Gastrocnemius medialis (tissue), 4 donors: ENCODE measurements at places on chromosomes 6 and 20. TPM values are rescaled to one million over a fixed set of nuclear protein-coding genes. Genes with fewer than 3 reads are reported as not detected.

GRCh38 chr20:58990651-58991445 lies 9.8 kb downstream of the NELFCD start:
- no peak for DNase-seq

DNA sequence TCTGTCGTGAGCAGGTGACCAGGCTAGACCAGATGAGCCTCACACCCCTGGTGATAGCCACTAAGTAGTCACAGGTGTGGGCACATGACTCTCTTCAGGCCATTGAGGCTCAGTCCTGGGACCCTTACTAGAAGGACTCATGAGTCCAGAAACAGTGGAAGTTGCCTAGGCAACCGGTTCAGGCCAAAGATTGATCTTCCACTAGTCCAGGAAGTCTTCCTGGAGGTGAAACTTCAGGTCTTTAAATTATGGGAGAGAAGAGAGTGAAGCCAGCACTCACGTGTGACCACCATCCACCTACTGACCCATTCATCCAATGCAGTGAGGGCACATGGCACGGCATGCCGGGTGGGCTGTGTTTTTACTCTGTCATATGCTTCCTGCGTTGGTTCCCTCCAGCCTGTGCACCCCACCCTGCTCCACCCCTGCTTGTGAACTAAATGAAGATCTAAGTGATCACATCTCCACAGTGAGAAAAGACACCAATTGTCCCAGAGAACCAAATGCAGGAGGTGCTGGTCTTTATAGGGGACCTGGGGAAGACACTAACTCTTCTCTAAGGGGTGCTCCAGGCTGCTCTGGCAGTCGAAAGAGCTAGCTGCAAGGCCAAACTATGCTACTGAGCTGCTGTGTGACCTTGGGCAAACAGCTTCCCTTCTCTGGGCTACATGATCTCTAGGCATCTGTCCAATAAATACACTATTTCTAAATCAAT lies 12.5 kb upstream of the STX16 start:
- DNase-seq = no peak

GRCh38 chr20:50982363-50982762 lies 23.7 kb downstream of the MOCS3 start:
- DNase-seq = no peak

GRCh38 chr6:6460416-6460815 lies 128.1 kb upstream of the LY86 start:
- no peak for DNase-seq

- DNase-seq = no peak
These were observed 261.5 kb downstream of the SLC24A3 start for GRCh38 chr20:19473922-19474286.

DNA sequence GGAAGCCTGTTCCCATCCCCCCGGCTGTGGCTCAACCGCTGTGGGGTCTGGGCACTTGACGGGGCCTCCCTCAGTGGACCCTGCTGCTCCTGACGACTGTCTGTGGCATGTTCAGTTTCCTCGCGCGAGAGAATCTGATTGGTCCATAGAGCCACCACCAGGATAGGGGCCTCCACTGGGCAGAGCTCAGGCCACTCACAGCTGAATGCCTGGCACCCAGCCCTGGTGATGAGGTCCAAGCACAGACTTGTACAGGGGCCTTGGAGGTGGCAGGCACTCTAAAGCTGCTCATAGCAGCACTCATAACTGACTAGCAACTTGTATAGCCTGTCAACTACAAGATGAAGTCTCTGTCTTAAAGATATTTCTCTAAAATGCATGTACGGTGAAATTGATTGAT lies 368.1 kb downstream of the NRN1 start:
- no peak for DNase-seq

DNA sequence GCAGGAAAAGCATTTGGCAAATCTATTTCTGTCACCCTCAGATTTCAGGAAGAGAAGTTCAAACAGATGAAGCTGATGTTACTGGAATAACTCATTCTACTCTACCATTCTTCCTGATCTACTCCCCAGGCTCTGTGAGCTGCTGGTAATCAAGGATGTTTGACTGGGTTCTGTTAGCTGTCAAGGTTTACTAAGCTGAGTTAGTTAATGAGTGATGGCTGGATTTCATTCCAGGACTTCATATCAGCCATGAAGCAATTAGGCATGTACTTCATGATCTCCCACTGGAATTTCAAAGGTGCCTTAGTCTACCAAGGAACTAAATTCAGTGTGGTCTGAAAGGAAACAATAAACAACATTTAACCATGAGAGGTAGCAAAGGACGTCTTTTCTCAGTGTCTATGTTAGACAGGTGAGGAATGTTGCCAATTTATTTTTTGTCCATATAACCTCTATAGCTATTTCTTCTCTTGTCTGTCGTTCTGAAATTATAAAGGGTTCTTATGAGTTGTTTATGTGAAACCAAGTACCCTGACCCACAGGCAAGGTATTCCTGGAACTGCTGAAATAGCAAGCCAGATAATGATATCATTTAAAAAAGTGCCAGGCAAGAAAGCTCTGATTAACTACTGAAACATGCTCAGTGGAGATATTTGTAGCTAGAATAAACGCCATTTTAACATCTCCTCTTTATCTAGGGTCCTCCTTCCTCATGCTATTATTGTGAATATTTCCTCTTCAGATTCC lies 112.9 kb downstream of the BACH2 start:
- DNase-seq = no peak

GRCh38 chr6:95935736-95936135 lies 80.0 kb upstream of the FUT9 start:
- DNase-seq = no peak

DNA sequence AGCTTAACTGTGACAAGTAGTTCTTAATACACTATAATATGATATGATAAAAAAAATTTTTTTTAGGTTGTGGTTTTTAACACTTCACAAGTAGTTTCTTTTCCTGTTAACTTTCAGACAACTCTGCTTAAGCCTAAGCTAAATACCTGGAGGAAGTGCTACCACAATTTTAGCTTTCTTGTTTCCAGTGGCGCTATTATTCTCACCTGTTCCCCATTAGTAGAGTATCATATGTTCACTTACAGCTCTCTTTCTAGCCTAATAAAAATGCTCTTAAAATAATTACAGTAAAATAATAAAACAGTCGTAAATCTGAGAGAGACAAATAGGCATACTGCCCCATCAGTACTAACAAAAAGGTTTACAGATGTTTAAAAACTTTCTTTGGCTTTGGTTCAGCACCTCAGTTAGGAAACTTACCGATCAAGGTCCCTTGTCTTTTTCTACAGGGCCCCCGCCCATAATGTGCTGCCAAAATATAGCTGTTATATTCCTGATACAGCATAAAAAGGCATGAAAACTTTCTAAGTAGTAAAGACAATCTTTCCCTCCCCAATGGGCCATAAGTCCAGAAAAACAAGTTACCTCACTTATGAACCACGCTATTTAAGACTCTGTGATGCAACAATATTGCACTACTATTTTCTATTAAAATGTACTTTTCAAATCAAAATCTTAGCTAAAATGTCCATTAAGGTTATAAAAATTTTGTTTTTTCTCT lies 57.9 kb downstream of the SESN1 start:
- DNase-seq = no peak

DNA sequence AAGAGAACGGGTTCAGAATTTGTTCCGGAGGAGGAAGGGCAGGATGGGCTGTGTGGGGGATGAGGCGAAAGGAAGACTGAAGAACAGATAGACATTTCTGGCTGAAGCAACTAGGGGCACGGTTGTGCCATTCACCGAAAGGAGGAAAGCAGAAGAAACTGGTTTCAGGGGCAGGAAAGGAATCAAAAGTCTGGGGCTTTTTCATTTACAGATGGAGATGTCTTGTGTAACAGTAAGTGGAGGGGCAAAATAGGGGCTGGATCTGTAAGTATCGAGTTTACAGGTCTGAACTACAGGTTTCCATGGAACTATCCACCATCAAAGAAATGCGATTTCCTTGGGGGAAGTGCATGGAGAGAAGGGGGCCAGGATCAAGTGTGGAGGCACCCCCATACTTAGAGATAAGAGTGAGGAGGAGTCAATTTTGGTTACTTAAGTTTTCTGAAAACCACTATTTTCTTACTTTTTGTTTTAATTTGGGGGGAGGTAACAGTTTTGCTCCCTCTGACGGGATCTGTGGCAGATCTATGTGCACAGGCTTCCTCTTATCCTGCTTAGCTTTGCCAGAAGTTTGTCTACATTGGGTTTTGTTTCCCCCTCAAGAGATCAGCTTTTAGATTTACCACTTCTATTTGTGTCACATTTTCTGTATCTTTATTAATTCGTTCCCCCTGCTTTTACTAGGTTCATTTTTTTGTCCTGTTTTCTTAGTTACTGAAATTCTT lies 120.1 kb downstream of the SLC23A2 start:
- DNase-seq = no peak

DNA sequence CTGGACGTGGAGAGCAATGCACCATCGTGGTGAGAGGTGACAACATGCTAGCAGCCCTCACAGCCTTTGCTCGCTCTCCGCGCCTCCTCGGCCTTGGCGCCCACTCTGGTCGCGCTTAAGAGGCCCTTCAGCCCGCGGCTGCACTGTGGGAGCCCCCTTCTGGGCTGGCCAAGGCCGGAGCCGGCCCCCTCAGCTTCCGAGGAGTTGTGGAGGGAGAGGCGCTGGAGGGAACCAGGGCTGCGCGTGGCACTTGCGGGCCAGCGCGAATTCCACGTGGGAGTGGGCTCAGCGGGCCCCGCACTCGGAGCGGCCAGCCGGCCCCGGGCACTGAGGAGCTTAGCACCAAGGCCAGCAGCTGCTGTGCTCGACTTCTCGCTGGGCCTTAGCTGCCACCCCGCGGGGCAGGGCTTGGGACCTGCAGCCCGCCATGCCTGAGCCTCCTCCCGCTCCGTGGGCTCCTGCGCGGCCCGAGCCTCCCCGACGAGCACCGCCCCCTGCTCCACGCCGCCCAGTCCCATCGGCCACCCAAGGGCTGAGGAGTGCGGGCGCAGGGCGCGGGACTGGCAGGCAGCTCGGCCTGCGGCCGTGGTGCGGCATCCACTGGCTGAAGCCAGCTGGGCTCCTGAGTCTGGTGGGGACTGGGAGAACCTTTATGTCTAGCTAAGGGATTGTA lies 3.8 kb downstream of the GPX6 start:
- no peak for DNase-seq

DNA sequence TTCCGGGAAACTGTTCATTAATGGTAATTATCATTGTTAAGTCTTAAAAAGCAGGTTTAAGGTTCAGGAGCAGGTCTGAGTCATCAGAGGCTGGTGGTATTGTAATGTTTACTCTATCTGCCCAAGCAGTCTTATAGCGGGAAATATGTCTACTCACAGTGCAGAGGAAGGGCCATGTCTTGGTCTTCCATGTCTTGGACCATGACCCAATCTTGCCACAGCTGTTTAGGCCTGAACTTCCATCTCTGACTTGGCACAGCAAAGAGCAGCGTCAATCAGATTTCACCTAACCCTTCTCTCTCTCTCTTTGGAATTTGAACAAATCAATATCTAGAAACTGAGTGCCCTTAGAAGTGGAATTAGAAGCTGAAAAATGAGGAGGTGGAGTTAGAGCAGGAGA lies 25.8 kb downstream of the SLC2A12 start:
- no peak for DNase-seq

- no peak for DNase-seq
These were observed 12.2 kb upstream of the TRPC4AP start for GRCh38 chr20:35104685-35105295.

DNA sequence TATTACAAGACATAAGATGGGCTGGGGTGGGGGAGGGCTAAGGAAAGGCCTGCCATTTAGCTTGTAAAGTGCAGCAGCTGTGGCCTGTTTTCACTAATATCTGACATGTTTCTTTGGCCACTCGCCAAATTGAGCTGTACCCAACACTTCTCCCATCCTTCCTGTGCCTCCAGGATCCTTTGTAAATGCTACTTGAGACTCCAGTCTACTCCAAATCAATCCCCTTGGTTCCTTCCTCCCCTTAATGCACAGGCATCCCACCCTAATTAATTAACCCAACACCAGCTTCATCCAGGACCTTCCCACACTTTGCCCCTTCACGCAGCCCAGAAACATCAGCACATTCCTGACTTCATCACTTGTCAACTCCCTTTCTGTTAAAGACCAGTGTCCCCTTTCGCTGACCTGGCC lies 55.0 kb upstream of the TCF21 start:
- no peak for DNase-seq

DNA sequence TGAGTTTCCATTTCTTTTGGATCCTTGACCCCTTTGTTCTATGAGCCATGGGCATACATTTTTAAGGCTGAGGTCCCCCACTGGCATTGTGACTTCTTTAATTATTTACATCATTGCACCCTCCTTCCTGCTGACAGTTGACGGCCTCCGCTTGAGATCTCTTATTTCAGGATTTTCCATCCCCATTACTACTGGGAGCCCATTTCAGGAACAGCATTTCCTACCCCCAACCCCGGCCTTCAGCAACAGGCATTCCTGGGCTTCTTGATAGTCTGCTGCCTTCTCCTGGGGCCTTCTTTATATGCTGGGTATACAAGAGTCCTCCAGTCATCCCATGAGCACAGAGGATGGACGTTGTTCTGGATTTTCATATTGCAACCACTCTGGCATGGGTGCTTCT lies 3.8 kb downstream of the ULBP1 start:
- no peak for DNase-seq

DNA sequence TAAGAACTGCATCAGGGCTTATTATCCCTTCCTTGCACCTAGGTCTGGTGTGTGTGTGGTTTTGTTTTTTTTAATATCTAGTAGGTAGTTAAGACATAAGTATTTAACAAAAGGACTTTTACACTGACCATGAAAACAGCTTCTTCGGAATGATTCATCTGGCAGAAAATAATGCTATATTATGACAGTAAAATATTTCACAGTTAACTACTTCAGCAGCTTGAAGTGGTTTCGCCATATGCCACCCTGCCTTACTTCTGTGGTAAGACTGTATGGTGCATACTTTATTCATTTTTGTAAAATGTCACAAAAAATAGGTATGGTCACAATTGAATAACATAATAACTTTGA lies 858 bp upstream of the PTPRK start:
- no peak for DNase-seq

DNA sequence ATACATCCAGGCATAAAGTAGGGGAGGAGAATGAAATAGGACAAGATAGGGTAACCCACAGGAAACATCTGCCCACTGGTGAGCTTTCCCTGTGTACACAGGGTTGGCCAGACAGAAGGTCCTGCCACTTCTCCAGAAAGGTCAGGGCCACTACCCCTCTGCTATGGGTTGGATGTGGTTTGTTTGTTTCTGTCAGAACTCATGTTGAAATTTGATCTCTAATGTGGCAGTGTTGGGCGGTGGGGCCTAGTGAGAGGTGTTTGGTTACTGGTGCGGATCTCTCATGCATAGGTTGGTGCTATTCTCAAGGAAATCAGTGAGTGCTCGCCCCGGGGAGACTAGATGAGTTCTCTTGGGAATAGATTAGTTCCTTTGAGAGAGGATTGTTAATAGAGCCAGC lies 15.6 kb upstream of the MAS1 start:
- no peak for DNase-seq

TRAPPC3L gene
- total RNA-seq = not detected

PDE7B gene
- total RNA-seq = 3.6 TPM

FNDC11 gene
- 0.13 TPM for total RNA-seq

ARMC2 gene
- total RNA-seq = 1.8 TPM
